ENCODE measurements at places on chromosomes 7 and 10. TPM values are rescaled to one million over a fixed set of nuclear protein-coding genes. Genes with fewer than 3 reads are reported as not detected.
A peak's percentile ranks its signal among the peaks of the same experiment; 100 is the strongest.

The ADCY1 gene
- 4.7 TPM for total RNA-seq

The VWC2 gene
- total RNA-seq = 0.29 TPM

The SVOPL gene
- total RNA-seq = 1.1 TPM

GRCh38 chr7:101235050-101235449 lies 2.6 kb downstream of the CLDN15 start:
- no peak overlapping the region for H3K27ac ChIP-seq
- no peak for DNase-seq
- peaks cover 5% of the 10 kb centered on the region for H3K36me3 ChIP-seq
- H3K4me1 ChIP-seq = peaks cover 32% of the 10 kb centered on the region

DNA sequence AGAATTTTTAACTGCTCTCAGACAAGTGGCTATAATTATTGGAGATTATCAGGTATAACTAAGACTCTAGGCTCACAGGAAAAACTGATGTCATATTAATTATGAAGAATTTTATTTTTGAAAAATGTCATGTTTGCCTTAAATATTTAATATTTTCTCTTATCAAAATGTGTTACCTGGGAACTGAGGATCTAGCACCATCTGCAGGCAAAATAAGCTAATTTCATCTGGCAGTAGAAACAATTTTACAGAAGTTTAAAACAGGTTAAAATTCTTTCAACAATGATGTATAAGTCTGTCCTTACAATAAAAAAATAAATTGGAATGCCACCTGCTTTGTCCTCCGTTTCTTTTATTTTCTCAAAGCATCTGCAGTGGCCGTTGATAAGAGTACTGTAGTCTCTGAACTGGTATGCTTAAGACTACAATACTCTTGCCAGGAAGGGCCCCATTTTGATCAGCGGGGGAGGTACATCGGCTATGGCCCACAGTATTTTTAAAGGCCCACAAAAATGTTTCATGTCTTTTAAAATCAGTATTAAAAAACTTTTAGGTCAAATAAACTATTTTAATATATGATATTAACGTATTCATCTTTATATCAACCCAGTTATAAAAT lies 81.3 kb downstream of the VWDE start:
- H3K27me3 ChIP-seq = no peaks in the 10 kb centered on the region
- H3K36me3 ChIP-seq = peaks cover 3% of the 10 kb centered on the region
- no peak overlapping the region for H3K4me3 ChIP-seq
- peak overlapping the region; percentile 83 for H3K27ac ChIP-seq
- no peak for DNase-seq

- no peak overlapping the region for H3K4me3 ChIP-seq
- H3K27me3 ChIP-seq = no peaks in the 10 kb centered on the region
- H3K36me3 ChIP-seq = no peaks in the 10 kb centered on the region
- H3K27ac ChIP-seq = peak overlapping the region; percentile 44
Measured at GRCh38 chr7:134693256-134693655, 46.6 kb downstream of the BPGM start.

DNA sequence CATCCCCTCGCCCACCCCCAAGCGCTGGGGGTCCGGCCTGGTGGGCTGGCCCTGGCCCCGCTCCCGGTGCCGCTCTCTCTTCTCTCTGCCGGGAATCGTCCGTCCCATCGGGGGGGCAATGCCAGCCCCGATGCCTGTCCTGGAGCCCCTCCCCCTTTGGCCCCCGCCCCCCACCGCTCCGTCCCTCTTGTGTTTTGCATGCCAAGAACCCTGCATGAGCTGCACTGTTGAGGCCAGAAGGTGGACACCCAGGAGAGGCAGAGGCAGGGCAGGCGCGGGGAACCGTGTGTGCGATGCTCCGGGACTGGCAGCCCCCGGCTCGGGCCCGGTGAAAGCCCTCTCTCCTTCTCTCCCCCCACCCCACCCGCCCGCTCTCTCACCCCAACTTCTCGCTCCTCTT lies 22.1 kb upstream of the HSPB1 start:
- no peak for DNase-seq
- H3K4me3 ChIP-seq = no peak overlapping the region
- no peak overlapping the region for H3K27ac ChIP-seq
- H3K4me1 ChIP-seq = peaks cover 12% of the 10 kb centered on the region

DNA sequence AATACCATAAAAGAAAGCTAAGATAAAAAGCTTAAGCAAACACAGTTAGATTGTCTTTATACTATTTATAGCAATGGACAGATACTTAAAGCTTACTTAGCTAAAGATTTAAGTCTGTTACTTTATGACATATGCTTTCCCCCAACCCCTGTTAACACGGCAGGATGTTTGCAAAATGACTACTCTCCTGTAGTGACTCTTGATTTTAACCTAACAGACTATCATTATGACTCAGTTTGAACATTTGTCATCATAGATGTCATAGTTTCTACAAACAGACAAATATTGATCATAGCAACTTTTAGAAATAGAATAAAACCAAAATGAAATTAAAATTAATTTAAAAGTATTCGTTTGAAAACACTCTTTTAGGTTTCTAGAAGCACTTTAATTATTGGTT lies 7.8 kb upstream of the COMMD3 start:
- H3K4me3 ChIP-seq = no peak overlapping the region
- no peaks in the 10 kb centered on the region for H3K4me1 ChIP-seq
- DNase-seq = no peak
- no peaks in the 10 kb centered on the region for H3K36me3 ChIP-seq
- peaks cover 11% of the 10 kb centered on the region for H3K27me3 ChIP-seq

DNA sequence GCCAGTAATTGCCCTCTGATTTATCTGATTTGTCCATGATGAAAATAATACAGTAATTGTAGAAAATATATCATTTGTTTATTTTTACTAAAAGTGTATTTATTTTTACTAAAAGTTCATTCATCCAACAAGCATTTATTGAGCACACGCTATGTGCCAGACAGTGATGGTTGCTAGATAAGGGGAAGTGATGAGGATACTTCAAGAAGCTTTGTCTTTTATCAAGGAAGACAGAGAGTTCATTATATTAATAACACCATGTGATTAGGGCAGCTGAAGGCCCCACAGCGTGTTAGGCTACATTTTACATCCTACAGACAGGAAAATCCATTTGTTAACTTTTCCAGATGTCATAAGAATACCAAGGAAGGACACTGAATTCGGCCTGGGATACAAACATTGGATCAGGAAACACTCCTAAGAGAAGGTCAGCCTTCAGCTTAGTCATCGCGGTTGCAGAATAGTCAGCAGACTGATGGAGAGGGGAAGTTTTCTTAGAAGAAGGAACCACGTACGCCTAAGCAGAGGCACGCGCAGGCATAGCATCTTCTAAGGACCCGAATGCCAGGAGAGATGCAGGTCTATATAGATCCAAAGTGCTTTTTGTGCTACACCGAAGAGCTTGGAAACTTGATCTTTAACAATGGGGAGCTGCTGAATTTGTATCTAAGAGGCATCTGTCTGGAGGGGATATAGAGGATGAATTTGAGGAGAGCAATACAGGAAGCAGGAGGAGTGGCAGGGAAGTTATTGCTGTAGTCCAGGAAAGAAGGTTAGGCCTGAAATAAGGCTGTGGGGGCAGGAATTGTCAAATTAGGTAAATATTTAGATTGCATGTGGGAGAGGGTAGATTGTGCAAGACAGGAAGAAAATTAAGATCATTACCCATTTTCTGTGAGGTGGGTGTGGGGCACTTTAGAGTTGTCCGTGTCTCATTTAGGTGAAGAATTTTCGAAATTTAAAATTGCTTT lies 85.7 kb downstream of the LRGUK start:
- no peak overlapping the region for H3K4me3 ChIP-seq
- no peak overlapping the region for H3K27ac ChIP-seq
- H3K4me1 ChIP-seq = no peaks in the 10 kb centered on the region
- H3K36me3 ChIP-seq = no peaks in the 10 kb centered on the region

DNA sequence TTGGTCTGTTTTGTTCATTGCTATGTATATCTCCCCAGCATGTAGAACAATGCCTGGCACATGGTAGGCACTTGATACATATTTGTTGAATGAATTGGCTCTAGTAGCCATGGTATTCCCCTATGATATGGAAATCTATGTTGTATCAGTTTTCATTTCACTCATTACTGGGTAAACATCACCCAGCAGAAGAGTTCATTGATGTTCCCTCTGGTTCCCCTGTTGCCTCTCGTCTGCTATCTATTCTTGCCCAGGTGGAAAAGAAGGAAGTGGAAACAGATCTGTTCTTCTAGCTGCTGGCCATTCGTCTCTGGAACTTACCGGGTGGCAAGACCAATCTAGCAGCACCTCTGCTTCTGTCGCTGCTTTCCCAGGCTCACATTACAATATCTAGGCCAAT lies 71.5 kb downstream of the LRRC4 start:
- no peak for DNase-seq
- no peak overlapping the region for H3K4me3 ChIP-seq
- no peaks in the 10 kb centered on the region for H3K27me3 ChIP-seq
- no peak overlapping the region for H3K27ac ChIP-seq

- no peaks in the 10 kb centered on the region for H3K4me1 ChIP-seq
- no peak for DNase-seq
Measured at GRCh38 chr7:78429878-78430277, 631.3 kb downstream of the PHTF2 start.

DNA sequence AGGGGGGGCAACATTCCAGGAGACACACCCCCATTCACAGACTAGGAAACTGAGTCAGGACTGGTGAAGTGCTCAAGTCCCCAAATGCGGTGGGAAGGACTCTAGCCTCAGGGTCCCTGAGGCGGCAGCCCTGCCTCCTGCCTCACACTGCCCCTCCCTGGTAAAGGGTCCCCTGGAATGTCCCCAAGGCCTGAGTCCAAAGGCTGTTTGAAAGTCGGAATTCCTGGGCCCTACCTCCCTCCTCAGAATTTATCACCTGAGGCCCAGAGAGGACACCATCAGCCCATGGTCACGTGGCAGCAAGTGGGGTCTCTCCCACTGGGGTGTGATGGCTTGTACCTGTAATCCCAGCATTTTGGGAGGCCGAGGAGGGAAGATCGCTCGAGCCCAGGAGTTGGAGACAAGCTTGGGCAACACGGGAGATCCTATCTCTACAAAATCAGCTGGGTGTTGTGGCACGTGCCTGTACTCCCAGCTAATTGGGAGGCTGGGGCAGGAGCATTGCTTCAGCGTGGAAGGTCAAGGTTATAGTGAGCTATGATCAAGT lies 110.3 kb upstream of the TNRC18 start:
- no peak for DNase-seq
- H3K27me3 ChIP-seq = no peaks in the 10 kb centered on the region
- peaks cover 3% of the 10 kb centered on the region for H3K36me3 ChIP-seq

DNA sequence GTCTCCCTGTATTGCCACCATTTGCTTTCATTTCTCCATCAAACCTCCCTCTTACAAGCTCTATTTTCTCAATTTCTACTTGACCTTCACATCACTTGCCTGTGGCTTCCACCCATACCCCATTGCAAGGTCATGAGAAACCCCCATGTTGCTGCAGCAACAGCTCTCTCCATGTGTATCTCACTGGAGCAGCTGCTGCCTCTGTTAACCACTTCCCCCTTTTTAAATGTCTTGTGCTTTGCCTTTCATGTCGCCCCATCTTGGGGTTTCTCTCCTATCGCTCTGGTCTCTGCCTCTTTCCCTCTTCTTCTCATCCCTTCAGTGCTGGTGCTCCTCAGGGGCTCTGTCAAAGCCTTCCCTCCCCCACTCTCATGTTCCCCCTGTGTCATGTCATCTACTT lies 148.8 kb downstream of the CHN2 start:
- H3K4me3 ChIP-seq = no peak overlapping the region
- no peak for DNase-seq
- peaks cover 8% of the 10 kb centered on the region for H3K27me3 ChIP-seq
- H3K4me1 ChIP-seq = peaks cover 10% of the 10 kb centered on the region
- no peak overlapping the region for H3K27ac ChIP-seq

DNA sequence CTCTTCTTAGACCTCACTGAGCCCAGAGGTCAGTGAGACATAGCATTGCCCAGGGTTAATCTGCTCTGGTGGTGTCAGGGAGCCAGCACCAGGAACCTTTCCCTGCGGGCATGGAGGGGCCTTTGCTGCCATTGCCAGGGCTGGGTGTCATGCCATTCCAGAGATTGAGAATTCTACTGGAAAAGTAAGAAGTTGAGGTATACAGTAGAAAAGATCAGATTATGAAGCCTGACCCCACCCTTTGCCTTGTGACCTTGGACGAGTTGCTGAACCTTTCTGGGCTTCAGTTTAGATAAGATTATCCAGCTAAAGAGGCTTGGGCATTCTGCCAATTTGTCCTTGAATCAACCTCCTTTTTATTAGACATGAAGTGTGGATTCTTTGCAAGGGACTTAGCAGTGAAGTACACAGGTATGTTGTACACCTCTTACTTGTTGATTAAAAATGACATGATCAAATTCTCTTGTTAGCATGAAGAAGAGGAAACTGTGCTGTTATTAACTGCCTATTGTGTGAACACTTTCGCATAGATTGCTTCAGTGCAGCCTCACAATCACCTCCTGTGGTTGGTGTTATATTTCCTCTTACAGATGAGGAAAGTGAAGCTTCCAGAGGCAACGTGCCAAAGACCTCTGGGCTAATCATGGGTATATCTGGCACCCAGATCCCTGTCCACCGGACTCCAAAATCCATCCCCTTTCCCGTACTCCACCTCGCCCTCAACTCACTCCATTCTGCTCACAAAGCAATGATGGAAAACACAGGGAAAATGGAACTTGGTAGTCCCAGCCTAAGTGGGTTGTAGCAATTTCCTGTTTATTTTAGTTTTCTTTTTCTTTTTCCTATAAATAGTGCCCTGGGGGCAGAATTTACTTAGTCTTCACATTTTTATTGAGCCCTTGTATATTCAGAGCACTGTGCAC lies 151.3 kb downstream of the CAMK1D start:
- no peak for DNase-seq
- H3K4me1 ChIP-seq = peaks cover 30% of the 10 kb centered on the region
- no peak overlapping the region for H3K4me3 ChIP-seq
- H3K27ac ChIP-seq = no peak overlapping the region
- H3K36me3 ChIP-seq = no peaks in the 10 kb centered on the region

DNA sequence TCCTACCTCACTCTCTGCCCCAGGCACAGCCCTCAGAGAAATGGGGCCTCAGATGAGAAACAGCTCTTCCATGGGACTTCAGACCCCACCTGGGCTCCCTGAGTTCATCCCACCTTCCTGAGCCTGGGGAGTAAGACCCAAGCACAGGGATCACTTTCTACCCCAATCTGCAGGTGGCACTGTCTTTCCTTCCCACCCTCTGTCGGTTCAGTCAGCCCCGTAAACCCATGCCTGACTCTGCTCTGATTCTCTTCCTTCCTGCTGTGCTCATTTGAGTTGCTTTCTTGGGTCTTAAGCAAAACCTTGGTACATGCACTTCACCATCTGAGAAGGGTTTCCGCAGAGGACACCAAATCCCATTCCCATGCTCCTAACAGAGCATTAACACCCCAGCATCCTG lies 306.4 kb upstream of the CDC14C start:
- H3K27me3 ChIP-seq = peaks cover 6% of the 10 kb centered on the region
- H3K36me3 ChIP-seq = no peaks in the 10 kb centered on the region
- H3K27ac ChIP-seq = no peak overlapping the region
- H3K4me3 ChIP-seq = no peak overlapping the region

All from mesothelial cell of epicardium (in vitro differentiated cells).